ENCODE measurements at places on chromosomes 12 and 14.

DNA sequence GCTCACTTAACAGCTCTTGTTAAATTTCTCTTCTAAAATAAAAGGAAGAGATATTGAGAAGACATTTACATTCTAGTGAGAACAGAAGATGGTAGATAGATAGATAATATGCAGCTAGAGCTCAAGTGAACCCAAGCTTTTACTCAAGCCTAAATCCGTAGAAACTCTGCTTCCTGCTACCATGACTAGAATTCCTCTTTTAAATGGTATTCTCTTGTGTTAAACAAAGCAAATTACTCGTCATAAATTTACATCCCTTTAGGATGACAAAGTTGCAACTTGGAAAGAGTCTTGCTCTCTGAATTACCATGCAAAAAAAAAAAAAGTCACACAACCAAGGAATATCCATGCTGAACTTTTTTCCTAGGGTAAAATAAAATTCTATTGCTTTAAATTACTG, 160.7 kb upstream of the LRFN5 start:
- no peak for DNase-seq

- DNase-seq = no peak
Measured at GRCh38 chr12:1310653-1311052, 283.7 kb downstream of the FBXL14 start.

DNA sequence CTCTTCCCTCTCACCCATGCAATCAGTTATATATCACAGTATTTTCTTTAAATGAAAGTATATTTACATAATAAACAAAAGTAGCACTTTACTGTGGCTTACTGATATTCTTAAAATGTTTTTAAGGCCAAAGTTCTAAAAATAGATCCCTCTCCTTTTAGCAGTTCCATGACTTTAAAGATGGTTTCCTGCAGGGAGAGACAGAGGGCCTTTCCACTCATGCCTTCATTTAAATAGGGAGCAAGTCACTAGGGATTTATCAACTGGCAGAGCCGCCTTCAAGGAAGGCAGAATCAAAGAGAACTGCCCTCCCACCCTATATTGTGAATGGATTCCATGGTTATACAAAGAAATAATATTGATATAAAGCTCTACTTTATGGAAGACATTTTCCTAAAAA, 55.5 kb downstream of the DUSP16 start:
- no peak for DNase-seq

DNA sequence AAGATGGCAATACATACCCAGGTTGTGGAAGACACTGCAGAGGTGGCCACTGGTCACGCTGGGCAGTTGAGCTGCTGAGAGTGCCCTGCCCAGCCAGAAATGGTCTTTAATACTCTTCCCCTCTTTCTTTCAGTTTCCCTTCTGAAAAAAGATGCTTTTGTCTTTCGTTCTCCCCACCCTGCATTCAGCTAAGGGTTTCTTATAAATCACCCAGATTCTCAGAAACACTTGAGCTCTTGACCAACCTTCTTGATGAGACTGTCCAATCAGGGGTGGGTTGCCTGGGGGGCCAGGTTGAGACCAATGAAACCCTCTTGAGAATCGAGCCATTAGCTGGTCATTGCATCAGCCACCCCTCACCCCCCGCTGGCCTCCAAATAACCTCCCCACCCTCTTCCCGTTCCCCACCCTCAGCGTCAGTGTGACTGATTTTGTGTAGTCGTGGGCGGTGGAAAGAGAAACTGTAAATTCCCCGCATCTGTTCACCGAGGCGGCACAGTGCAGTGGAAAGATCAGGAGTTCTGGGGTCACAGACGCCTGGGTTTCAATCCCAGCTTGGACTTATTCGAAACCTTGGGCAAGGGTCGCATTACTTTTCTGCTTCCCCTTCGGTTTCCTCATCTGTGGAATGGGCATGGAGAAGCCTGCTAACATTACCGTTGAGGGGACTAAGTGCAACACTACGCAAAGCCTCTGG, 52.3 kb downstream of the SLC25A47 start:
- DNase-seq = peak; percentile 39

DNA sequence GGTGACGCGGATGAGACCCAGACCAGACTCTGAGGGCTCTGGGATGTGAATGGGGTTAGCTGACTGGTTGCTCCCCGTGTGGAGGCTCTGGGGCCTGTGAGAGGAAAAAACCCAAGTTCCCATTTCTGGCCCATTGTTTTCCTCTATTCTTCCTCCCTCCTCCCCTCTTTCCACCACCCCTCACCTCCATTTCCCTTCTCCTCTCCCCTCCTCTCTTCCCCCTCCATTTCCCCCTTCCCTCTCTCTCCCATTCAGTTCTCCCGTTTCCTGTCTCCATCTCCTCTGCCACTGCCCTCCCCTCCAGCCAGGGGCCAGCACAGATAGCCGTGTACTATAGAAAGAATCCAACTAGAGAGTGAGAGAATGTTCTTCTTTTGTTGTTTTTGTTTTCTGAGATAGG, 12.6 kb upstream of the PRPH start:
- DNase-seq = no peak

- no peak for DNase-seq
Measured at GRCh38 chr12:93612776-93613175, 40.3 kb downstream of the SOCS2 start.

- no peak for DNase-seq
Measured at GRCh38 chr12:110137786-110138185, 13.6 kb downstream of the IFT81 start.

DNA sequence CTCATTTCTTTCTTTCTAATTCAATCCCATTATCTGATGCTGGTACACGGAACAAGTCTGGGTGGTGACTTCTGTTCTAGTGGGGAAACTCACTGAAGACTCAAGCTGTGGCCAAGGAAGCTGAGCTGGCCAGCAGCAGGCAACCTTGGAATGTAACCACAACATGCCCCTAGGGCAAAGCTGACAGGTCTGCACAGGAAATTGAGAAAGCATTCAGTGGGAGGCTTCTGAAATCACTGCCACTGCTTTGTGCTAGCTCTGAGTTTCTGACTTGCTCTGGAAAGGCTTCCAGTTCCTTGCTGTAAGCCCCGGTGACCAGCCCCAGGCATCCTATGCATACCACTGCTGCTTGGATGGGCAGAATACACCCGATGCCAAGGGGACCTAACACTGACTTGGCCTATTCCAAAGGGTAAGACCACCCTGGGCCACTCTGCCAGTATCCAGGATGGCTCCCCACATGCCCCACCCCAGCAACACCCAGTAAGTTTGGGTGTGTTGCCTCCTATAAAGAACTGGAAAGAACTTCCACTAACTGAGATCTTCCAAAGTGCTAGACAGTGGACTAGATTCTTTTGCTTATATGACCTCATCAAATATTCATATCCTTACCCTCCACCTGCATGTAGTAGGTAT, 84.5 kb upstream of the CDKN3 start:
- no peak for DNase-seq

GRCh38 chr14:76502638-76503037, 126.7 kb downstream of the ESRRB start:
- DNase-seq = no peak

DNA sequence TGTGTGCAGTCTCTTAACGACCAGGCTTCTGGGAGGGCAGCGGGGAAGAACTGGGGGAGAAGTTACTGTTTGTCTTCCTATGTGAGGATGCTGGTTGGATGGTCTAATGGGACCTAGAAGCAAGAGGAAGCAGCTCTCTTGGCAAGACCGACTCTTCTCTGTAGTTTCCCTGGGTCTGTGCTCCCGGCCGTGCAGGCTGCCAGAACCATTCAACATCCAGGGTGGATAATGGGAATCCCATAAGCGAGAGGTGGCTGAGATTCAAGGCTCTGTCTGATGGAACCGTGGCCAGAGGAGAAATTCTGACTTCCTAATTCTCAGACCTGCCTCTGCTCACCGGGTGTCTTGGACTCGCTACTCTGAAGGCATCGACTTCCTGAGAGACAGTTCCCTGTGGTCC, 561.0 kb upstream of the TBX3 start:
- DNase-seq = no peak

DNA sequence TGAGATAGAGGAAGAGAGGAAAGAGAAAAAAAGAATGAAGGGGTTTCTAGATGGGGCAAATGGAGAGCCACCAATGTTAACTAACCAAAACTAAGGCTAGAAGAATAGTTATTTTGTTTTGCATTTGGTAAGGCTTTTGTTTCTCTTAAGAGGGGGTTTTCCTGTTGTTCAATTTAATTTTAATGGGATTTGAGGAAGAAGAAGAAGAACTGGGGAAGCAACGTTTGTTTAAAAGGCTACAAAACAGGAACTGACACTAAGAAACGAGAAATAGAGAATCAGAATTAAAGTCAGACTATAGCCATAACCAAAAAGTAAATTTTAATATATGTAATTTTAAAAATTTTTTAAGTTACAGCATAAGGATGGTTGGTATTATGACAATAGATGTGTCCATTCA, 13.7 kb downstream of the TXNDC16 start:
- DNase-seq = no peak

GRCh38 chr14:104686624-104687517, 2.5 kb upstream of the INF2 start:
- no peak for DNase-seq

GRCh38 chr12:12943586-12944260, 8.2 kb downstream of the GPRC5D start:
- no peak for DNase-seq

DNA sequence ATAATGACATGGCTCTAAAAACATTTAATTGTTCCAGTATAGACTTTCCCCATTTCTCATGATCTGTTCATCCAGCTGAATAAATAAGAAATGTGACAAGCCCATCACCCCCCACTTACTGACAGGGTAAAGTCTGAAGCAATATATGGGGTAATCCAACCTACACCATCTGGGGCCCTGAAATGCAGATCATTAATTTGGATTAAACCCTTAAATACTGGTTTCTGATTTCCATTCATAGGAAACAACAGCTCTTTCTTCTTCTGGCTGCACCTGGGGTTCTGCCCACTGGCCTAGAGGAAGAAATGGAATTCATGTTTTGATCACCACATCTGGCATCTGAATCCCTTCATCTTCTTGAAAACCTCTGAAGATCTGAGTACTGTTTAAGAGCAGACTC, 39.3 kb upstream of the ACSM4 start:
- no peak for DNase-seq

- peak; percentile 6 for DNase-seq
Measured at GRCh38 chr12:54173066-54173726, 15.6 kb downstream of the SMUG1 start.

GRCh38 chr12:93938317-93938716, 210.1 kb upstream of the PLXNC1 start:
- no peak for DNase-seq

GRCh38 chr14:79608446-79608845, 602.9 kb downstream of the DIO2 start:
- DNase-seq = no peak

- DNase-seq = no peak
Measured at GRCh38 chr14:46279776-46280175, 371.8 kb downstream of the RPL10L start.

GRCh38 chr12:131056626-131057025, 102.9 kb downstream of the ADGRD1 start:
- DNase-seq = no peak

DNA sequence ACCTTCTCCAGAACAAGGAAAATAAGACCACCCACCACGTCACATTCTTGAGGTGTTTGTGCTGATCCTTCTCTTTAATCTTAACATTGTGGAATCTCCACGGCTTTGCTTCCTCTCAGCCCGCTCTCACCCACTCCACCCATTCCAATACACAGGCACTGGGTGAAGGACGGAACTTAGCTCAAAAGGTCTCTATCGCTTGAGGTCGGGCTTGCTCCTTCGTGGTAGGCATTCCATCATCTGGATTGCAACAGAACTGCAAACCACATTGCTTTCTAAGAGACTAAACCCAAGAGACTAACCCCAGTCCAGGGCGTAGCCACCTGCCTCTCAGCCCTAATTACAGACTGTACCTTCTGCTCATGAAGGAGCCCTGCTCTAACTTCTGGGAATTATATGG, 24.0 kb upstream of the MDM2 start:
- DNase-seq = no peak

DNA sequence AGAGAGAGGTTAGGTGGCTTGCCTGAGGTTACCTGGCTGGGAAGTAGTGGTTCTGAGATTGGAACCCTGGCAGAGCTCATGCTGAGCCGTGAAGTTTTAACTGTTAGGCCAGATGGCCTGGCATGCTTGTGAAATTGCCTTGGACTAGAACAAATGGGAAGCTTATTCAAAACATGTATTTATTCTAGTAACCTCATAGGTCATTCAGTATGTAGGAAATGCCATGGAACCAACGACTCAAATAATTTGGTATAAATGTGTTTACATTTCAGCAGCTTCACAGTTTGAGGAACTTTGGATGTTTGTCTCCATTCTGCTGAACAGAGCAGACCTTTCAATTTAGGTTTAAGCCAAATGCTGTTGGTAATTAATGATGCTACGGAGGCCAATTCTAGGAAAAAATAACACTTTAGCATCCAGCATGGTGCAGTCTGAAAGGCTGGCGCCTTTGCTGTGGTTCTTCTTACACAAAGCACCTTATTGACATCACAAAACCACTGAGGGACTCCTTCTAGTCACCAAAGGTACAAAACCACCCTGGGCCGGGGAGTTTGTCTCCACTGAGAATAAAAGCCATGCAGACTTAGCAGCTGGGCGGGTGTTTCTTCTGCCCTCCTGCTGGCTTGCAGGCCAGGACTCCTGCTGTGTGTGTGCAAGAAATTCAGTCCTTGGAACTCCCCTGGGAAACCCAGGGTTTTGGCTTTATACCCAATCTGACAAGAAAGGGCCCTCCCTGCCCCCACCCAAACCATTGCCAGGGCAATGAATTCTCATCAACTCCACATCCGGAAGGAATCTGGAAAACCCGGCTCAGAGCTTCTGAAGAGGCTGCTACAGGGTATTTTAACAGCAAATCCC, 64.2 kb downstream of the ELK3 start:
- no peak for DNase-seq

DNA sequence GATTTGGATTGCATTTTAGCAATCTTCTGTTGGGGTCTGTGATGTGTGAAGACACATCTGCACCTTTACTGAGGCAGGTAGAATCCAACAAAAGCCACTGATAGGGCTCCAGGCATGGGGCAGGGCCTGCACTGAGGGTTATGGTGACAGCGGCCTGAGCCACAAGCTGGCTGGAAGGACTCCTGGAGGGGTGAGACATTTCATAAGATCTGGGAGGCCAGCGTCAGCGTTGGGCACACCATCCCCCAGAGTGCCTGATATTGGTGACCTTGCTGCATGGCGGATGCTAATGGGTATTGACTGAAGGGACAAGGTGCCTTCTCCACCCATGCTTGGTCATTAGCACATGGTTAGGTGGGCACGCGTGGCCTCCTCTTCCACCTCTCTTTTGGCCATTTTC, 187.6 kb downstream of the CACNA1C start:
- DNase-seq = no peak

- no peak for DNase-seq
Measured at GRCh38 chr12:76952995-76953394, 74.2 kb upstream of the CSRP2 start.

GRCh38 chr14:50773632-50774541, 57.1 kb downstream of the NIN start:
- DNase-seq = peak; percentile 10

GRCh38 chr12:49501895-49502294, 36.9 kb upstream of the KCNH3 start:
- DNase-seq = no peak

- DNase-seq = no peak
Measured at GRCh38 chr12:118098401-118098800, 5.4 kb downstream of the VSIG10 start.

All from amygdala (tissue), 56 donors.